ENCODE measurements at places on chromosomes 1 and 21.

- H3K36me3 ChIP-seq = no peaks in the 10 kb centered on the region
- H3K27ac ChIP-seq = no peak overlapping the region
- no peaks in the 10 kb centered on the region for H3K4me1 ChIP-seq
- no peak overlapping the region for H3K4me3 ChIP-seq
- DNase-seq = no peak
- peaks cover 31% of the 10 kb centered on the region for H3K27me3 ChIP-seq
Observed at GRCh38 chr1:54978528-54979326, 1.7 kb upstream of the TMEM61 start.

DNA sequence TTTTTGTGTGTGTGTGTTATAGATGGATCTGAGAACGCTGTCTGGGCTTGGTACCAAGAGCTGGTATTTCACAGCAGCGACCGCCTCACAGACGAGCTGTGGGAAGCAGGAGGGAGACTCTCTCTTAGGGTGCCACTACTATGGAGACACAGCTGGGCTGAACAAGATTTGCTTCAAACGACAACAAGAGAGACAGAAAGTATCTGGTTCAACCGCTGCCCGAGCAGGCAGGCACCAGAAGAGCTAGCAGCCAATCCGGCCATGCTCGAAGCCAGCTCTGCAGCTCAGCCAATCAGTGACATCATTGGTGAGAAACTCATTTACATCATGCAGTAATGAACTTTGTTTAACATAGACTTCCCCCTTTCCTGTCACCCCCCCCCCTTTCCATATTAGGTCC is 341.3 kb downstream of the USP25 start:
- H3K27me3 ChIP-seq = no peaks in the 10 kb centered on the region
- no peak for DNase-seq
- H3K4me3 ChIP-seq = no peak overlapping the region
- no peaks in the 10 kb centered on the region for H3K4me1 ChIP-seq
- no peak overlapping the region for H3K27ac ChIP-seq
- no peaks in the 10 kb centered on the region for H3K36me3 ChIP-seq

DNA sequence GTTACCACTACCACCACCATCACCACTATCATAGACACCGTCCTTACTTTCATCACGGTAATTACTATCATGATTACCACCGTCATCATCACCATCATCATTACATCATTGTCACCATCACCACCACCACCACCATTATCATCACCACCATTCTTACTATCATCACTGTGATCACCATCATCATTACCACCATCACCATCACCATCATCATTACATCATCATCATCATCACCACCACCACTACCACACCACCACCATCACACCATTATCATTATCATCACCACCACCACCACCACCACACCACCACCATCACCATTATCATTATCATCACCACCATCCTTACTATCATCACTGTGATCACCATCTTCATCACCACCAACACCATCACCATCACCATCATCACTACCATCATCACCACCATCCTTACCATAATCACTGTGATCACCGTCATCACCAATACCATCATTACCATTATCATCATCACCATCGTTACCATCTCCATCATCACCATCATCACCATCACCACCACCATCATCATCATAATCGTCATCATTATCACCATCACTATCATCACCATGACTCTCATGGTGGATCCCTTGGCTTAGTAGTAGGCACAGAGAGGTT is 244.4 kb upstream of the C1orf174 start:
- no peak overlapping the region for H3K27ac ChIP-seq
- no peak for DNase-seq
- no peaks in the 10 kb centered on the region for H3K36me3 ChIP-seq
- peaks cover 22% of the 10 kb centered on the region for H3K27me3 ChIP-seq
- peaks cover under 1% of the 10 kb centered on the region for H3K4me1 ChIP-seq

- peaks cover 23% of the 10 kb centered on the region for H3K4me1 ChIP-seq
- DNase-seq = no peak
- peaks cover 24% of the 10 kb centered on the region for H3K36me3 ChIP-seq
- H3K4me3 ChIP-seq = no peak overlapping the region
Observed at GRCh38 chr1:41574842-41575241, 90.4 kb upstream of the EDN2 start.

GRCh38 chr1:77120950-77121349 is 98.3 kb downstream of the PIGK start:
- DNase-seq = no peak
- H3K4me3 ChIP-seq = no peak overlapping the region
- peaks cover 27% of the 10 kb centered on the region for H3K36me3 ChIP-seq
- no peak overlapping the region for H3K27ac ChIP-seq
- no peaks in the 10 kb centered on the region for H3K4me1 ChIP-seq

- H3K27me3 ChIP-seq = no peaks in the 10 kb centered on the region
- DNase-seq = no peak
- no peak overlapping the region for H3K27ac ChIP-seq
- no peak overlapping the region for H3K4me3 ChIP-seq
Observed at GRCh38 chr1:109641861-109642260, 14.0 kb upstream of the GSTM4 start.

- H3K4me1 ChIP-seq = no peaks in the 10 kb centered on the region
- no peak overlapping the region for H3K4me3 ChIP-seq
- H3K27ac ChIP-seq = no peak overlapping the region
- peaks cover 5% of the 10 kb centered on the region for H3K27me3 ChIP-seq
- no peaks in the 10 kb centered on the region for H3K36me3 ChIP-seq
Observed at GRCh38 chr1:30467101-30467500, 256.3 kb downstream of the MATN1 start.

DNA sequence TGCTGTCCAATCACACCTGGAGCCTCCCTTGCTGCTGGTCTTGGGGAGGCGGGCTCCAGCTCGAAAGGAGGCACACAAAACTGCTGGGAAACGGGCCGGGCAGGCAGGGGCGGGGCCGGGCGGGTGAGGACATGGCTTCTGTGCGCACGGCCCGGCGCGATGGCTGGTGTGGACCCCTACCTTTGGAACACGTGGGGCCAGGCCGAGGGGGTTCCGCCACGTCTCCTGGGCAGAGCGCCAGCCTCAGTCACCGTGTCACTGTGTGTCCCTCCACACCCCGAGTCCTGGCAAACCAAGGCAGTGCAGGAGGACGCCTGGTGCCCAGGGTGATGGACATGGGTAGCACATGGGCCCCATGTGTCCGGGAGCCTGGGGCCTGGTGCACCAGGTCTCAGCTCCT is 42.0 kb upstream of the ADARB1 start:
- H3K4me3 ChIP-seq = no peak overlapping the region
- no peak overlapping the region for H3K27ac ChIP-seq
- peaks cover 4% of the 10 kb centered on the region for H3K4me1 ChIP-seq
- H3K36me3 ChIP-seq = no peaks in the 10 kb centered on the region
- peaks cover 7% of the 10 kb centered on the region for H3K27me3 ChIP-seq

DNA sequence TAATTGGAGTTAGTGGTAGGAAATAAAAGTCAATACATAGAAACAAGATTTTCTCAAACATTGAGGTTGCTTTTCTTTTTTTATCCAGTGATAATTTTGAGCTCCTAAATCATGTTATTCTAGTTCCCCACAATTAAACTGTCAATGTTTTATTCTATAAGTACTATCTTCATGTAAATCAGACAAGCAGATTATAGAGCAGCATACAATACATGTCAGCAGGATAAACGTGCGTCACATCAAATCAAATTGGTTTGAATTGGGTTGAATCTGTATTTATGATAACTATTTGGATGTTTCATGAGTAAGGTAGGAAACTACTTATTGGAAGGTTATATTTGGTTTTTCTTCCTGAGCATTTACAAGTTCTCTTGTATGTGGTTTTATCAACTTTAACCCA is 2028.7 kb downstream of the NCAM2 start:
- H3K27me3 ChIP-seq = no peaks in the 10 kb centered on the region
- DNase-seq = no peak
- no peaks in the 10 kb centered on the region for H3K36me3 ChIP-seq
- no peak overlapping the region for H3K4me3 ChIP-seq
- H3K4me1 ChIP-seq = no peaks in the 10 kb centered on the region
- no peak overlapping the region for H3K27ac ChIP-seq

DNA sequence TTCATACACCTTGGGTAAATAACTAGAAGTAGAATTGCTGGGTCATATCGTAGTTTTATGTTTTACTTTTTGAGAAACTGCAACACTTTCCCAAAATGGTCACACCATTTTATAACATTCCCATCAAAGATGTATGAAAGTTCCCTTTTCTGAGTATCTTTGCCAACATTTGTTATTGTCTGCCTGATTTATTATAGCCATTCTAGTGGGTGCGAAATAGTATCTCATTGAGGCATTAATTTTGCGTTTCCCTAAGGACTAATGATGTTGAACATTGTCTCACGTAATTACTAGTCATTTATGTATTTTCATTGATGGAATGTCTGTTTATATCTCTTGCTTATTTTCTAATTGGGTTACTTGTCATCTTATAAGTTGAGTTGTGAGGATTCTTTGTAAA is 3.4 kb downstream of the PRKAA2 start:
- DNase-seq = no peak
- peaks cover 20% of the 10 kb centered on the region for H3K4me1 ChIP-seq
- no peak overlapping the region for H3K27ac ChIP-seq

GRCh38 chr1:203520315-203520714 is 26.4 kb downstream of the OPTC start:
- no peaks in the 10 kb centered on the region for H3K4me1 ChIP-seq
- H3K27me3 ChIP-seq = no peaks in the 10 kb centered on the region
- H3K36me3 ChIP-seq = no peaks in the 10 kb centered on the region
- H3K27ac ChIP-seq = no peak overlapping the region
- H3K4me3 ChIP-seq = no peak overlapping the region

DNA sequence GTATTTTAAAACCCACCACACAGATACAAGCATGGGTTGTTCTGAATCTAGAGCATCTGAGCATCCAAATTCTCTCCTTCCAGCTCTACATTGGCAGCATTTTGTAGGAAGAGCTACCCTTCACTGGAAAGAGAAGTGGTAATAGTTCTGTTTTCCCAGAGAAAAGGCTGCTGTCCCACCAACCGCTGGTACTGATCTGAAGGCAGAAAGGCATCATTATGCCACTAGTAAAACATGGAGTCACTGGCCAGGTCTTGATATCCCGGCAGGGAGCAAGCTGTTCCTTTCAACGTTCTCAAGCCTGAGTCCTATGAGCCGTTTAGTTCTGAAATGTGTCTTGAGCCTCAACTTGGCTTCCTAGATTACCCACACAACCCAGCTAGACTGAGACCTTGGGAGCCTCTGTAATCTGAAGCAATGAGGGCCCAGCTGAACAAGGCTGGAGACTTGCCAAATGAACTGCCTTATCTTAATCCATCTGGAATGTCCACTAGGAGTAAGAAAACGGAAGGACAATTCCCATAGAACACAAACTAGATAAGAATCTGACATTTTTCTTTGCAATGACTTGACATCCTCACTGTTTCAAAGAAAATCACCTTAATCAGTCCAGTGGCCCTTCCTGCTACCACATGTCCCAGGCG is 116.8 kb downstream of the KCNH1 start:
- H3K27me3 ChIP-seq = peaks cover 14% of the 10 kb centered on the region
- no peaks in the 10 kb centered on the region for H3K4me1 ChIP-seq
- no peaks in the 10 kb centered on the region for H3K36me3 ChIP-seq

DNA sequence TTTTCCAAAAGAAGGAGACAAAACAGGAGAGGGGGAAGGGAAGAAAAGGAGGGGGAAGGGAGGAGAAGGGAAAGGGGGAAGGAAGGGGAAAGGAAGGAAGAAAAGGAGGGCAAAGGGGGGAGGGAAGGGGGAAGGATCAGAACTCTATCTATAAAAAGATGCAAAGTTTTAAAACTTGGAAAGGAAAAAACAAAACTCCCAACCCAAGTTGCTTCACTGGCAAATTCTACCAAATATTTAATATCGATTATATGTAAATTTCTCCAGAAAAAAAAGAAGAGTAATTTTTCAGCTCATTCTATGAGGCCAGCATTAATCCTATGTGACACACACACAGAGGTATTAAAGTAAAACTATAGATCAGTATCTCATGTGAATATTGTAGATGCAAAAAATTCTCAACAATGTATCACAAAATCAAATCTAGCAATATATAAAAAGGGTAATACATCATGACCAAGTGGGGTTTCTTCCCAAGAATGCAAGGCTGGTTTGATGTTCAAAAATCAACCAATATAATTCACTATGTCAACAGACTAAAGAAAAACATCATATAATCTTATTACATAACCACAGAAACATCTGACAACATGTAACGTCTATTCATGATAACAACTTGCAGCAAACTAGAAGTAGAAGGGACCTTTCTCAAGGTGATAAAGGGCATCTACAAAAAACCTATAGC is 57.9 kb downstream of the MAN1A2 start:
- H3K27me3 ChIP-seq = no peaks in the 10 kb centered on the region
- no peak for DNase-seq
- no peaks in the 10 kb centered on the region for H3K4me1 ChIP-seq
- H3K36me3 ChIP-seq = peaks cover 51% of the 10 kb centered on the region

DNA sequence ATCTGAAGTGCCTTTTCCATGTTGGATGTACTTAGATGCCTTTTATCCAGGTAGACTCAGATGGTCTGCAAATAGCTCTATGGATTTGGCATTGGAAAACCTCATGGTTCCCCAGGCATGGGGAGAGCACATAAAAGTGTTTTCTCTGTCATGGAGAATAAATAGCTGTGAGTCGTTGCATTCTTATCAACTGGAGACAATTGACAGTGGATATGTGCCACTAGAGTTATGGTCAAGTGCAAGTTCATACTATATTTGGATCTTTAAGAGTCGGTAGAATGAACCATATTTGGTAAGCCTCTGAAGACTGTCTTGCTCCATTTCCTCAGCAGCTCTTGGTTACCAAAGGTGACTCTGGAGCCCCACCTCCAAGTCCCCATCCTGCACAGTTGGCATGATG is 83.7 kb downstream of the ROR1 start:
- peaks cover 7% of the 10 kb centered on the region for H3K27me3 ChIP-seq
- H3K27ac ChIP-seq = no peak overlapping the region
- H3K4me1 ChIP-seq = no peaks in the 10 kb centered on the region

DNA sequence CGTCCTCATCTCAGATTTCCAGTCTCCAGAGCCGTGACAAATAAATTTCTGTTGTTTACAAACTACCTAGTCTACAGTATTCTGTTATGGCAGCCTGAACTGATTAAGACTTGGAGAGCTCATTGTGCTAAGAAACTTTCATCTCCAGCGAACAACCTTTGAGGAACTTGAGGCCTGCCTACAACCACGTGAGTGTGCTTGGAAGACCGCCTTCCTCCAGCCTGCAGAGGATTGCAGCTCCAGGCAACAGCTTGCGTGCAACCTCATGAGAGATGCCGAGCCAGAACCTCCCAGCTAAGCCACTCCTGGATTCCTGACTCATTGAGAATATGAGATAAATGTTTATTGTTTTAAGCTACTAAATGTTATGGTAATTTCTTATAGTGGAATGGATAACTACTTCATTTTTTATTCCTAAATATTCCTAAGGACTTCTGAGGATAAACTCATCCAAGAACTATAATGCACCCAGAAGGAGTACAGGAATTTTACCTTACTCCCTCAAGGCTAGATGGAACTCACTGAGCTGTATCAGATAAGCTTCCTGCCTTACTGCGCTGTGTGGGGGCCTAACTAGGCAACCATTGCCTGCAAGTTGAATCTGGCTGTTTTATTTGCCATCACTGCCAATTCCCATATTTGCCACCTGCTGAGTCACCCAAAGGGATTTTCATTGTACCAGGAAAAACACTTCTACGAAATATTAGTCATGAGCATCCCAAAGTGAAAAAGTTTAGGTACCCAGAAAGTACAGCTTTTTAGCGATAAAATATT is 17.6 kb downstream of the FAM177B start:
- H3K36me3 ChIP-seq = peaks cover 3% of the 10 kb centered on the region
- H3K4me1 ChIP-seq = peaks cover 65% of the 10 kb centered on the region
- no peaks in the 10 kb centered on the region for H3K27me3 ChIP-seq
- no peak overlapping the region for H3K4me3 ChIP-seq
- DNase-seq = no peak

GRCh38 chr1:216045400-216045799 is 377.8 kb downstream of the USH2A start:
- H3K4me3 ChIP-seq = no peak overlapping the region
- H3K27me3 ChIP-seq = no peaks in the 10 kb centered on the region
- no peaks in the 10 kb centered on the region for H3K36me3 ChIP-seq
- DNase-seq = no peak

- DNase-seq = no peak
- no peaks in the 10 kb centered on the region for H3K27me3 ChIP-seq
Observed at GRCh38 chr1:212158912-212159796, 123.6 kb downstream of the DTL start.

Data from activated B cell treated with CpG ODN at 0.5 μM for 24 hours (primary cell).